ENCODE measurements at places on chromosomes 16 and 17. TPM values are rescaled to one million over a fixed set of nuclear protein-coding genes. Genes with fewer than 3 reads are reported as not detected.

DNA sequence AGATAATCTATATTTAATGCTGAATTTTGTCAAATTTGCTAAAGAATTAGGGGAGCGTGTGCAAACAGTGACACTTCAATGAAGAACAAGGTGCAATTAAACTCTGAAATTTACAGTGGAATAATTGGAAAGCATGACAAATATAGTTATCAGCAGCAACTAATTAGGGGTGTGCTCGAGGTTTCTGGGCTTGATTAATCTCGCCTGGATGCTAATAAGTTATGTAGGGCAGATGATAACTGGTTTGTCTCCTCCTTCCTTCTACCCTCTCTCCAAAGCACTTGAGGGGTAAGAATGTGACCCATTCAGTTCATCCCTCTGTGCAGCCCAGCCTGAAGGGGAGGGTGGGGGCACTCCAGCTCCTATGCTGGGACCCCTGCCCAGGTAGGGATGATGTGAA lies 21.9 kb downstream of the MRM1 start:
- no peak for DNase-seq

DNA sequence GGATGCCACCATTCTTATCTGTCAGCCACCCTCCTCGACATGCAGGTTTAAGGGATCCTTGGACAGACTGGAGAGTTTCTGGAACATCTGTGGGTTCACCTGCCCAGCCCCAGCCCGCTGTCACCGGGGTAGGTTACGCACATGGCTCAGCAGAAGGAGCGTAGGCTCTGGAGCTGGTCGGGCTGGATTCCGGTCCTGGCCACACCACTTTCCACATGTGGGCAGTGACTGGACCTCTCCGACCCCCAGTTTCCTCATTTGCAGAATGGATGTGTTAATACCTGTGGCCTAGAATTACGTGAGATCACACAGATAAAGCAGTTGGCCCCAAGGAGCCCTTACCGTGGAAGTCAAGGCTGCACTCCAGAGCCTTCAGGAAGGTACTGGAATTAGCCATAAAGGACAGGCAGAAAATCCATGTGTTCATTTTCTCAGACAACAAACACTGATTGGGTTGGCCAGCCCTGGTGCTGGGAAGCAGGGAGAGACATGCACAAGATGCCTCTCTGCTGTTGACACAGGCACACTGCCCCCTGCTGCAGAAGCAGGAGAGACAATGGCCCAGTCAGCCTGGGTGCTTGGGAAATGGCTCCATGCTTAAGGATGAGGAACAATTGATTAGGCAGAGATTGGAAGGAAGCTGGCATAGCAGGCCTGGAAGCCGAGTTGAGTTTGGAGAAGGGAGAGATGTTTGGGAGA lies 58.8 kb downstream of the SF3B3 start:
- DNase-seq = no peak

DNA sequence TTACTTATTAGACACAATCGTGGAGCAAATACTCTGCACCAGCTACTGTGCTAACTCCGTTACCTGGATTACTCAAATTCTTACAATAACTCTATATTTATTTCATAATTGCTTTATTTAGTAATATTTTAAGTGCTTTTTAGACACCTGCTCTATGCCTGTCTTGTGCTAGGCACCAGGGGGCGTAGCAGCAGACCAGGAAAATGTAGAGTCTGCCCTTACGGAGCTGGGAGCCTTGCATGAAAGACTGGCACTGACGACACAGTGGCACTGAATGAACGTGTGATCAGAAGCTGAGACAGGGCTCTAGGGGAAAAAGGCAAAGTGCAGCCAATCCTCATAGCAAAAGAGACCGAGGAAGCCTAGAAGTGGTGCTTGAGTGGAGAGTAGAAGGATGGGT lies 486.5 kb downstream of the CDH13 start:
- peak; percentile 27 for DNase-seq

MYH3 gene
- polyA plus RNA-seq = 8.6 TPM

- DNase-seq = no peak
Observed at GRCh38 chr17:44133918-44134476, 7.7 kb upstream of the HROB start.

CHD9NB gene
- 7.9 TPM for polyA plus RNA-seq

- DNase-seq = no peak
Observed at GRCh38 chr17:35757243-35757642, 3.4 kb upstream of the C17orf50 start.

ZNF624 gene
- 11.0 TPM for polyA plus RNA-seq

DNA sequence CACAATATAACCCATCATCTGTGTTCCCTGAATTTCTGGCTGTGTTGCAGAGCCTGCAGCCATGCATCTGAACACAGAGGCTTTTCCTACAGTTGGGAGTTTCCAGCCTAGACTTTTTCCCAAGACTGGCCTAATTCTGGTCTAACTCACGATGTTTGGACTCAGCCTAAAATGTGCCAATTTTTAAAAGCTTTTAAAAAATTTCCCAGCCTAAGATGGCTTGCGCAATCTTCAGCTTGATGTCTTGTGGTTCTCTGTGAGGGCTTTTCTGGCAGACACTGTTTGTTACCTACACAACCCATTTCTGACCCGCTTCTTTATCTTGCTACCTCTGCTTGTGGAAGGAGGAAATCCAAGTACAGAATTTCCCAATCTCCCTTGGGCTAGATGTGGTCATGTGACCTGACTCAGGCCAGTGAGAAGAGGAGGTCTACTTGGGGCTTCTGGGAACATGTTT lies 72.7 kb upstream of the GAS7 start:
- DNase-seq = no peak

TP53TG3F gene
- not detected for polyA plus RNA-seq
